Stimulated activated CD4-positive, alpha-beta T cell treated with anti-CD3 and anti-CD28 coated beads, TNF-alpha, amount 100 ng/mL, for 48 hours (primary cell): ENCODE measurements at places on chromosomes 1 and 21.

GRCh38 chr1:46527474-46528296, 23.8 kb downstream of the KNCN start:
- DNase-seq: peak; percentile 53

DNA sequence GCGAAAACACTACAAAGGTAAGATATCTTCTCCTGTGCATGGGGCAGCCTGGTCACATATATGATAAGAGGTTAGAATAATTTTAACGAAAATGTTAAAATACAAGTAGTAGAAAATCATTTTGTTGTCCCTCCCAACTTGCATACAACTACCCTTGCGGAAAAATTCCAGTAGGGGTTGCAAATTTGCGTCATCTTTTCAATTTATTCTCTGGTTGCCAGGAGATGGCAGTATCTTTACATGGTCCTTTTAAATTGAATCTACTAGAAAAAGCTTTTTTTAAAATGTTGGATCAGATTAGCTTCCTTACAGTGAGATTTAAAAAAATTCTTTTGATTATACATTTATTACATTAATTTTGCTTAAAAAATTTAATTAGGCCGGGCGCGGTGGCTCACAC, 10.9 kb downstream of the S100PBP start:
- DNase-seq: no peak

- DNase-seq: no peak
Measured at GRCh38 chr1:14190508-14190907, 408.0 kb upstream of the KAZN start.

- peak; percentile 64 for DNase-seq
Measured at GRCh38 chr1:159854693-159855192, 7.7 kb downstream of the VSIG8 start.

- no peak for DNase-seq
Measured at GRCh38 chr1:166914111-166914510, 38.0 kb upstream of the TADA1 start.

- no peak for DNase-seq
Measured at GRCh38 chr1:66275083-66275482, 258.9 kb upstream of the SGIP1 start.

DNA sequence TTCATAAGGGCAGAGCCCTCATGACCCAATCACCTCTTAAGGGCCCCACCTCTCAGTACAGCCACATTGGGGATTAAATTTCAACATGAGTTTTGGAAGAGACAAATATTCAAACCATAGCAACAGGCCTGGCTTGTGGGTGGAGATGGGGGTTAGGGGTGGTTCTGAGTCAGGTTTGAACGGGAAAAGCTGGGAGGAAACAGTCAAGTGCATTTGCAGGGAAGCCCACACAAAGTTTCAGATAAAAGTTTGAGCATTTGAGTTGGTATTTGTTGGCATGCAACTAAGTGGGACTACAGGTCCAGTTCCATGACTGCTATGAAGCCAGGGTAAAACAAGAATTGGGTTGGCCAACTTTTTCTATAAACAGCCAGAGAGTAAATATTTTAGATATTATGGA, 21.0 kb upstream of the PADI2 start:
- DNase-seq: no peak

GRCh38 chr21:37849506-37850102, 66.7 kb downstream of the KCNJ6 start:
- DNase-seq: no peak

- DNase-seq: no peak
Measured at GRCh38 chr1:192979542-192979941, 79.6 kb downstream of the UCHL5 start.

DNA sequence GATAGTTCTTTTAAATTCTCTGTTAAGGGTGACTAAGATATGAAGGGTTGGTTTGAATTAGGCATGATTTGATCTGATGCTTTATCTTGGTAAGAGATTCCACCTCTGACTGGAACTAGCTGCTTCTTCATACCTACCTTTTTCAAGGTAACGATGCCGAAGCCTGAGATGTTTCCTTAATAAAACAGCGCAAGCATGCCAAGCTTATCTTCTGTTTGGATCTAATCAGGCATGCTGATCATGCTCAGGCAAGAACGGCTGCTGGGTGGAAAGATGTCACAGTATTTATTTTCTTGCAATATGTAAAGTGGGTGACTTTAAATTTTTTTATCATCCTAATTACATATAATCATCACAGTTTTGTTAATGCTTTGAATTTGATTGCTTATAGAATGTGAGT, 148.7 kb downstream of the ADGRL2 start:
- no peak for DNase-seq

DNA sequence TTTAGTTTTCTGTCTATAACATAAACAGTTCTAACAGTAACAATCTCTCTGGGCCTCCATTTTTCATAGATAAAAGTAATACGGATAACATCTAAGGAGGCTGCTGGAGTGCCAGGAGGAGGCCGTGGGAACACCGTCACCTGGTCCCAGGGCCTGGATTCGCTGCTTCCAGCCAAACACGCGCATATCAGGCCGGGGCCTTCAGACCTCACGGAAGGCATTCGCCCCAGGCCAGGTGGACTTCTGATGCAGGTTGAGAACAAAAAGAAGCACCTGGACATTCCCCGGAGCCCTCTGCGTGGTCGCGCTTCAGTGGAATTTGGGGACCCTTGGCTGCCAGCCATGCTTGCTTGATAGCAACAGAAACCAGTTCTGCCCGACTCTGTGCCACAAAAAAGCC, 113.1 kb upstream of the GUCA2B start:
- DNase-seq: no peak

GRCh38 chr1:69688193-69688592, 120.5 kb downstream of the LRRC7 start:
- no peak for DNase-seq

DNA sequence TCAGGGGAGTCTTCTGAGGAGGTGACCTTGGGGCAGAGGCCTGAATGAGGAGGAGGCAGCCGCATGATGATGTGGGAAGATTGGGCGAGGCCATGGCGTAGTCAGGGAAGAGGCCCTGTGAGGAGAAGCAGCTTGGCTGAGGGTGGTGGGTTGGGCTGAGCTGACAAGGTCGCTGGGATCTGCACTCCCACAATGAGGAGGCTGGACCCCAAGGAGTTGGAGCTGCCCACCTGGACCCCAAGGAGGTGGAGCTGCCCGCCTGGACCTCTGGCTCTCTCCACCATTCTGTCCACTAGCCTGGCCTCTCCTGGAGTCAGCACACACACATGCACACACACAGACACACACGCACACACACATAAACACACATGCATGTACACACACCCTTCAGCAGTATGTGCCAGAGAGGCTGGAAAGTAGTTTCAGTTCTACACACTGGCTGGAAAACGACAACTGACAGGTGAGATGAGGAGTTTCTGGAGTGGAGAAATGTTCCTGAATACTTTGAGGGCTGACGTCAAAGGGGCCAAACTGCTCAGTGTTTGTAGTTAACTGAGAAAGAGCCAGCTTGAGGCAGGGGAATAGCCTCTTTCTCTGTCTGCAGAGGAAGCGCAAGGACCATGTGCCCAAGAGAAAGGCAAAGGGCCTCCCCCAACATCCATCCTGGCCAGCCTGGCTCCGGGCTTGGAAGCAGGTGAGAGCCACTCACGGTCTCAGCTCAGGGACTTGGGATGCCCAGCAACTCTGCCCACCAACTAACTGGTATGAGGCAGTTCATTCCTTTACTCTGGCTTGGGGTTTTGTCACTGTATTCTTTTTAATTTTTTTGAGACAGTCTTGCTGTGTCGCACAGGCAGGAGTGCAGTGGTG, 7.1 kb downstream of the SMPDL3B start:
- no peak for DNase-seq

DNA sequence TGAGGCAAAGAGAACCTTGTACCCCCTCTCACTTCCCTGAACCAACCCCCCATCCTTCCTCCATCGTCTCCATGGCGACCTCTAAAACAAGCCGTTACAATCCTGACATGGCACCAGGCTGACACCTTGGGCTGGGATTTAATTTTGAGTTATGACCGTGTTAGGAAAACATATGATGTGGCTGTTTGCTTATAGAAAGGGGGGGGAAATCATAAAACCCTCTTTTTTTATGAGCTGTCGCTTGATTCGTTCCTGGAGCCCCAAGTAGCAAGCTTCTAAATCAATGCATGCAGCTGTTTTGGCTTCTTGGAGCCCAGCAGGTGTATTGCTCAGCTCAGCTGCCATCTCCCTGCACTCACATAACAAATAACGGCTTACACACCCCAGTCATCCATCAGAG, 301.2 kb upstream of the SPAG17 start:
- no peak for DNase-seq

- no peak for DNase-seq
Measured at GRCh38 chr1:232973652-232974611, 23.5 kb downstream of the NTPCR start.

GRCh38 chr21:38619992-38620479, 121.8 kb upstream of the ERG start:
- no peak for DNase-seq

GRCh38 chr1:203204756-203205155, 18.3 kb upstream of the CHI3L1 start:
- DNase-seq: no peak

- no peak for DNase-seq
Measured at GRCh38 chr1:24948079-24948827, 18.2 kb upstream of the RUNX3 start.

- no peak for DNase-seq
Measured at GRCh38 chr1:151166505-151166956, 587 bp downstream of the SCNM1 start.

DNA sequence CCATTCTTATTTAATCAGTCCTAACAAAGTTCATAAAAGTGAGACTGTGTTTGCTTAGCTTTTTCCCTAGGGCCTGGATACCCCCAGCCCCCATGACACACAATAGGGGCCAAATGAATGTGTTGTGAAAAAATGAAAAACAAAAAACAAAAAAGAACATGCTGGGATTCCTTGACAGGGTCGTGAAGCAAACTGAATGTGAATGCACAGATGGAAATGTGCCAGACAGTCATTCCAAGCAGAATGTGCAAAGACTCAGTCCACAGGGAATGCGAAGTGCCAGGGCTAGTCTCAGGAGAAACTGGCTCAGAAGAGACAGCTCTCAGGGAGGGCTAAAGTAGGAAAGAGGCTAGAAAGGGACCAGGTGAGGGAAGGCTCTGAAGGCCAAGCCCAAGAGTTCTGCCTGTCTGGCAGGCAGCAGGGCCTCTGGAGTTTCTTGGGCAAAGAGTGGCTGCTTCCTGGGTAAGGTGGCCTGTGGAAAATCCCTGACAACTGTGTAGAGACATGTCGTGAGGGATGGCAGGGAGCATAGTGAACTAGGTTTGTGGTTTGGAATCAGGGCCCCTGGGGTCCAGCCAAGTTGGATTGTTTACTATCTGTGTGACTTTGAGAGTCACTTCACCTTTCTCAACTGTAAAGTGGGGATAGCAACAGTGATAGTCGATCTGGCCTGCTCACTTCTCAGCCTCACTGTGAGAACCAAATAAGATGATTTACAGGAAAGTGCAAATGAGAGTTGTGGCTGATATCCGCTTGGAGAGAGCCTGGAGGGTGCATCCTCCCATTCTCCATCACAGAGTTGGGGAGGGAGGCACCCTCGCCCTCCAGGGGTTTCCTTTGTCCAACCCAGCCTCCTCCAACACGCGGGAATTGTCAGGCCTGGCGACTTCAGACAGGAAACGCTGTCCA, 1.2 kb upstream of the ADAM15 start:
- DNase-seq: no peak

DNA sequence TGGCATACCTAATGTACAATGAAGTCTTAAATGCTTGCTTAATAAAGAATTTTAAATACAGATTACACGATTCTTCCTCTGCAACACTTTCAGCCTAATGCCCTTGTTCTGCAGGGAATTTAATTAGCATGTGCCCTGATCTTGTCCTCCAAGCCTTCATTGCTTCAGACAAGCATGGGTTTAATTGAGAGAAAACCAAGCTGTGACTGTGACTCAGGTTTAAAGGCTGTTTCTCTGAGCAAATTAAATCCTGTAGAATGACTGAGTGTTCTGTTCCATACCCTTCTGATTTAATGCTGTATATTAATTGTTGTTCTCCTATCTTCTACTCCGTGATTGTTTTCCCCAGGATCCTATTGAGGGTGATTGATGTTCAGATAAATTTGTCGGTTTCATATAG, 269.0 kb upstream of the PRMT6 start:
- DNase-seq: no peak

GRCh38 chr1:14923727-14924452, 229.7 kb upstream of the TMEM51 start:
- peak; percentile 12 for DNase-seq

GRCh38 chr1:5661196-5662085, 330.8 kb downstream of the NPHP4 start:
- no peak for DNase-seq

DNA sequence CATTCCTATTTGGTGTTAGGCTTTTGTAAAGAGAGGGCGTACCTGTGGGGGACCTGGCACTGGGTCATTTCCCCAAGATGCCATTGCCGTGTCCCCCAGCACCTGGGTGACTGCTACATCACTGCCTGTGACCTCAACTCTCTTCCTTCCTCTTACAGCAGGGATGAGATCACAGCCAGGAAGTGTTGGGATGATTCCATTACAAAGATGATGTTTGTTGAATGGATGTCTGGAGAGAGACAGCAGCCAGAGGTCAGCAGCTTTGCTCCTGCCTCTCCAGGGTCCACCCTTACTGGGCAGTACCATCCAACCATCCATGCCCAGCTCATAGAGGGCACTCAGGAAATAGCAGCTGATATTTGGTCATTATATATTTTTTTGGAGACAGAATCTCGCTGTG, 35.1 kb downstream of the TMEM51 start:
- DNase-seq: no peak

DNA sequence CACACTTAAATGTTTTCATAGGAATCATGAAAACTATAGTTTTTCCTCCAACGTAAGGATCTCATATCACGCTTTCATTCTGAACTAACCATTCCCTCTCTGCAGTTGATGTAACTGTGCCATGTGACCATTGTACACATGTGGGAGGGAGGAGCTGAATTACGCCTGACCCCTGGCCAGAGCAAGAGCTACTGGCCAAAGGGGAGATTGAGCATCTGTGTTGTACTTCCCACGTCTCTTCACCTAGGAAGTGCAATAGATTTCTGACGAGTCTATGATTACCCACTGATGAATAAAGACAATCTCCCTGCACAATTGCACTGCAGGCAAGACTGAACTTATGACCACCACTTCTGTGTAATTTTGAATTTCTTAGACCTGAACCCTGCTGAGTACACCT, 24.0 kb downstream of the PTPRC start:
- no peak for DNase-seq

- no peak for DNase-seq
Measured at GRCh38 chr1:203428981-203429599, 46.5 kb upstream of the PRELP start.

GRCh38 chr1:178124115-178124514, 30.2 kb downstream of the RASAL2 start:
- DNase-seq: no peak

DNA sequence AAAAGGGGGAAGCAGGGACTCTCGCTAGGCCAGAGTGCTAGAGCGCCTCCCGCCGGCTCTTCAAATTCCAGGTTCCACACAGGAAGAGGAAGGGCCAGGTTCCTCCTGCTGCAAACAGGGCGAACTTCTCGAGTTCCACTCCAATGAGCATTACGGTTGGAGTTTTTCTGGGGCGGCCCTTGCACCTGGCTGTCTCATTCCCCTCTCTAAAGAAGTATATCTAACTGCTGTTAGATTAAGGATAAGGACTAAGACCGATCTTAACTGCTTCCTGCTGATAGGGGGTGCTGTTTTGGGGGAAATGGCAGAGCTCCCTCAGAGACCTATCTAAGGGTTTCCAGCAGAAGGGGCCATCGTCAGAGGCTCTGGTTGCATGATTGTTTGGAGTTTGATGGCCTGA, 138.0 kb downstream of the RABGAP1L start:
- DNase-seq: no peak

GRCh38 chr1:233006108-233006507, 55.7 kb downstream of the NTPCR start:
- no peak for DNase-seq

GRCh38 chr1:62295921-62296491, 23.2 kb downstream of the KANK4 start:
- no peak for DNase-seq

- no peak for DNase-seq
Measured at GRCh38 chr1:3330771-3331245, 123.7 kb upstream of the ARHGEF16 start.
